ENCODE measurements at places on chromosomes 16 and 17.

DNA sequence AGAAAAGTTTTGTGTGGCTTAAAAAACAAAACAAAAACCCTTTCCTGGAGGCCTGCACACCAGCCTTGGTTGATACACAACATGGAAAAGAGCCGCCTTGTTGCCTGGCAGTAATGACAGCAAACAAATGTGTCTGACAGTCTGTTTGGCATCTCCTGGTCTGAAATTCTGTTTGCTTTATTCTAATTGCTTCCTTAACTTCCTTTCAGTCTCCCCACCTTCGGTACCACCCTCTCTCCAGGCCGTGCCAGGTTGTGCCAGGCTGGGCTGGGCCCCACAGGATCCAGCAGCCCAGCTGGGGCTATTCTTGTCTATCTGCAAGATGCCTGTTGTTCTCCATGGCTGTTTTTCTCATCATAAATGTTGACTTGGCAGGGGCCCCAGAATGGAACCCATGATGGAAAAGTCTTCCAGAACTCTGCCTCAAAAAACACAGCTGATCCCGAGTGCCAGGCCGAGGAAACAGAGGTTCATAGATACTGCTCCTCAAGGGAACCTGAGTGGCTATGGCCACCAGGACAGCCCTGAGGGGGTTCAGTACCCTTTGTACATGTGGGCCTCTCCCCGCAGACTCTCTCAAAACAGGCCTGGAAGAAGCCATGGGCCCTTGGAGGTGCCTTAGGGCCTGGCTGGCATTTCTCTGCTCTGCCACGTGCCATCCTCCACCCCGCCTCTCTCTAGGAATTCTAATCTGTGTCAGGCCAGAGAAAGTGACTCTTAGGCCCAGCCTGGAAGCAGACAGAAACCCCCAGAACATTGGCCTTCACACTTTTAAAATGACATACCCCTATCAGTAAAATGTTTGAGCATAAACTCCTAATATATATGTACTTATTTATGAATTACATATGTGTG is 50.5 kb downstream of the YPEL2 start:
- no peak for DNase-seq

DNA sequence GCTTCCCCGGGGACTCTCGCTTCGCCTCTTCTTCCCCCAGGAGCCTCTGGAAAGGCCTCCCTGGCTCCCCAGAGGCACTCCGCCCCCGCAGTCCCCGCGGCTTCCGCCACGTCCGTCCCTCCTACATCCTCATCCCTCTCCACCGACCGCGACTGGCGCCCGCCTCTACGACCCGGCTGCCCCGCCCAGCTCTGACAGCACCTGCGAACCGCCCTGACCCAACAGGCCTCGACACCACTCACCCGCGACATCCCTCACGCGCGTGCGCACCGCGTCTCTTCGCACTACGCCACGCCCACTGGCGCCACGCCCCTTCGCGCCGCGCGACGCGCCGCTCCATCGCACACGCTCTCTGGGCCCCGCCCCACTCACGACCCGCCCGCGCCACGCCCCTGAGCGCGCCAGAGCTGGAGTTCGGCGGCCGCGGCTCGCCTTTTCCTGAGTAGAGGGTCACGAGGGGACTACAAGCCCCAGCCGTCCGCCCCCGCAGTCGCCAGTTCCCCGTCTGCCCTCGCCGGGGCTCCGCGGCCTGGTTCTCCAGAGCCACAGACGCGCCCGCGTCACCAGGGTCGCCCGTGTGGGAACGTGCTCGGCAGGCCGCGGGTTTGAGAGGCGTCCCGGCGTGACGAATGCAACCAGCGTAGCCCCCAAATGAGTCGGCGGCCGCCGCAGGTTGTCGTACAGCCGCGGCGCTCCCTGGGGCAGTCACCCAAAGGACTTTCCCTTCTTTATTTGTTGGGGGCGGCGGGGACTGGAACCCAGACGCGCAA is 56.2 kb upstream of the LRRC37A3 start:
- peak; percentile 97 for DNase-seq

DNA sequence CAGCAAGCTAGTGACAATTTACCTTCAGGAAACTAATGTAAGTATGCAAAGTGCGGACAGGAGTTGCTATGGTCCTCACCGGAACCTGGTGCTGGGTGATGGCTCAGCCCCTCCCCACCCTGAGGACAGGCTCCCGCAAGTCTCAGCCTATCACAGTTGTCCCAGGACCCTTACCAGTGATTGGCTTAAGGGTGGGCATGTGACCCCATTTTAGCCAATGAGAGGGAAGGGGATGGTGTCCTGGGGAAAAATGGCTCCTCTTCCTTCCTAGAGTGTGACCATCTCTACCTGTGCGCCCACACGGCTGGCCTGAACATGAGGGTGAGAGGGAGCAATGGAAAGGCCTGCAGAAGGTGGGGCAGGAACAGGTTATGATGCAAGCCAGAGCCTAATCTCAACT is 80.4 kb downstream of the C16orf78 start:
- no peak for DNase-seq

- no peak for DNase-seq
Measured at GRCh38 chr17:71398025-71398424, 722.8 kb upstream of the SOX9 start.

DNA sequence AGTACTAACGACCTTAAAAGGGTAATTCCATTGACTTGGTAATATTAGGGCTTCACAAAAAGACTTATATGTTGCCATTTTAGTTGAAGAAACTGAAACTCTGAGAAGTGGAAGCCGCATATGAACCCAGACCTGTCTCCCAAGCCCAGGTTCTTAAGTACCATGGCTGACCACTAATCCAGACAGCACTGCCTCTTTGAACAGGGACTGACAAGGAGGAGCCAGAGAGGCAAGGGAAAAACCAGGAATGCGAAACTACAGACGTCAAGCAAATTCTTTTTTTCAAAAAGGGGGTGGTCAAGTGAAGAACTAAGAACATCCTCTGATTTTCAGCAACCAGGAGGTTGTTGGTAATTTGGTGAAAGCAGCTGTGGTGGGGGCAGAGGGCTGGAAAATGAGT is 15.2 kb downstream of the CYB5D1 start:
- no peak for DNase-seq

GRCh38 chr16:52494621-52495020 is 52.3 kb downstream of the TOX3 start:
- DNase-seq = no peak

Data from Kasumi-1 (cell line).